ENCODE measurements at places on chromosomes 16 and 17.

GRCh38 chr17:30347488-30347887, 13.6 kb upstream of the TMIGD1 start:
- DNase-seq: no peak

DNA sequence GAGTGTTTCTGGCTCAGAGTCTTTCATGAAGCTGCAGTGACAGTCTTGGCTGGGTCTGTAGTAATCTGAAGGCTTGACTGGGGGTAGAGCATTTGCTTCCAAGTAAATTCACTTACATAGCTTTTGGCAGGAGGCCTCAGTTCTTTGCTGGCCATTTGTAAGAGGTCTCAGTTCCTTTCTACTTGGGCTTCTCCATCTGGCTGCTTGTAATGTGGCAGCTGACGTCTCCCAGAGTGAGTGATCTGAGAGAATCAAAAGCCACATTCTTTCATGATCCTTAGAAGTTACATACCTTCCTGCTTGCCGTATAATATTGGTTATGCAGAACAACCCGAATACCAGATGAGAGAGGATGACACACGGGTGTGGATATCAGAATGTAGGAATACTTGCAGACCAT, 39.8 kb downstream of the NF1 start:
- no peak for DNase-seq

DNA sequence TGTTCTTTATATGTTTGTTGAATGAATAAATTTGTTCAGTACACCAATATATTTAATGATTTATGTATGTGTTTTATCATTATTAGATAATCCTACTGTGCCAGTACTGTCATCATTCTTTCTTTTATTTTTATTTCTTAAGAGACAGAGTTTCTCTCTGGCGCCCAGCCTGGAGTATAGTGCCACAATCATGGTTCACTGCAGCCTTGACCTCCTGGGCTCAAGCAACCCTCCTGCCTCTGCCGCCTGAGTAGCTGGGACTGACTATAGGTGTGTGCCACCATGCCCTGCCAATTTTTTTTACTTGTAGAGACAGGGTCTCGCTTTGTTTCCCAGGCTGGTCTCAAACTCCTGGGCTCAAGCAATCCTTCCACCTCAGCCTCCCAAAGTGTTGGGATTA, 41.8 kb downstream of the PAFAH1B1 start:
- no peak for DNase-seq

GRCh38 chr17:7838090-7839075, 4.4 kb downstream of the KDM6B start:
- peak; percentile 44 for DNase-seq

DNA sequence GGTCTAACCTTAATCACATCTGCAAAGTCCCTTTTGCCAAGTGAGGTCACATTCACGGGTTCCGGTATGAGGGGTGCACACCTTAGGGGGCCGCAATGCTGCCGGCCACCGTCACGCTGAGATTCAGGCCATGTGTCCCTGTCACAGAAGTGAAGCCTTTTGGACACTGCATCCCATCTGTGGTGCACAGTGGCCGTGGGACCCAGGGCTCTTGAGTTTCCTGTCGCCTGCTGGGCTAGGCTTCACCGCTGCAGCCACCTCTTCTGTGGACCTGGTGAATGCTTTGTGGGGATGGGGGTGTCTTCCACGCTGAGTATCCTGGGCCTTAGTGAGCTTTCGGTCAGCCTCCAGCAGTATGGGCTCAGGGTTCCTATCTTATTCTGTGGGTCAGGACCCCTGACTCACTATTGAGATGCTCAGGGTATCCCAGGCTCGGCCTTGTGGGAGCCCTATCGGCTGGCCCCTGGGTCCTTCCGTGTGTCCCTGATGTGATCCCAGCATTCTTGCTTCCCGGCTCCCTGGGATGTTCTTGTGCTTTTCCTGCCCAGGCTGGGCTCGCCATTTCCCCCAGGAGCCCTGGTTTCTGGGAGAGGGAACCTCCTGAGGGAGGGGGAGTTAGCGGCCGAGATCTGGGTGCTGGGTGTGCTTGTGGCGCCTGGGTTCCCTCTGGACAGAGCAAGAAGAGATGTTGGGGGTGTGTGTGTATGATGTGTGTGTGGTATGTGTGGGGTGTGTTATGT, 4.9 kb upstream of the SLC38A10 start:
- DNase-seq: no peak

DNA sequence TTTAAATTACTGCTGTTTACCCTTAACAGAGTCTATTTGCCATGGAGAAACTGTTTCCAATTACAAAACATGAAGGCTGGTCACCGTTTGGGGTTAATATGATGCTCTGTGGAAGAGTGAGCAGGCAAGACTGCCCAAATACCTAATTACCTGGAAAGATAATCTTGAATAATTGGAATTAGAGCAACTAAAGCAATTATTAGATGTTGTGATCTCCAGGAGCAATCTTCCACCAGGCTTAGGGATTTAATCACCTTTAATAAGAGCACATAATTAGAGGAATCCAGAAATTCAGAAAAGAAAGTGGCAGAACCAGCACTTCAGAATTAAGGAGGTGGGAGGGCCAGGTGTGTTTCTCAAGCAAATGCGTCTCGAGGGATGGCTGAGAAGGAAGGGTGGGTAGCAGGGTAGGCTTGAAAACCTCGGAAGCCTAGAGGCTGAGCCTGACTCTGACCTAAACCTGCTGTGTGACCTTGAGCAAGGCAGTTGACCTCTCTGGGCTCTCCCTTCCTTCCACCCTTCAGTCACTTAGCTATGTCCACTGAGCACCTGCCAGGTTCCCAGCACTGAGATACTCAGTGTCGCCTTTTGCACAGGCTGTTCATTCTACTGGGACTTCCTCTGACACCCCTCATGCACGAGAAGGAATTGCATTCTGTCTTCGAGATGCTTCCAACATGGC, 113.2 kb downstream of the GSG1L start:
- no peak for DNase-seq

DNA sequence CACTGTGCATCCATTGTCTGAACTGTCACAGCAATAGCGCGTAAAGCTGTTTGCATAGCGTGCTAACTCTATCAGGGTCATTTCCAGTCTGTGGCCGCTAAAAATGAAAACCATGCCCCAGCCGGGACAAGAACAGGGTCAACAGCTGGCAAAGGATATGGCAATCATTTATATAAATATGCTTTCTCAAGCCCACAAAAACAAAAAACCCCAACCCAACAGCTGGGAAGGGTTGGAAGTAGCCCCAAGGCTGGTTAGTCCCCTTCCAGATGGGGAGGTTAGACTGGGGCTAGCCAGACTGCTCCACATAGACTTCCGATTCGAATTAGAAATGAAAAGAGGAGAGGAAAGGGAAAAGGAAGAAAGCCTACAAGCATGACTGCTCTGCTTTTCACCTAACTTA, 203.3 kb upstream of the TBX2 start:
- DNase-seq: no peak

- DNase-seq: no peak
Measured at GRCh38 chr16:24477492-24477891, 61.9 kb upstream of the RBBP6 start.

- DNase-seq: no peak
Measured at GRCh38 chr16:78866521-78866920, 734.0 kb downstream of the MAF start.

DNA sequence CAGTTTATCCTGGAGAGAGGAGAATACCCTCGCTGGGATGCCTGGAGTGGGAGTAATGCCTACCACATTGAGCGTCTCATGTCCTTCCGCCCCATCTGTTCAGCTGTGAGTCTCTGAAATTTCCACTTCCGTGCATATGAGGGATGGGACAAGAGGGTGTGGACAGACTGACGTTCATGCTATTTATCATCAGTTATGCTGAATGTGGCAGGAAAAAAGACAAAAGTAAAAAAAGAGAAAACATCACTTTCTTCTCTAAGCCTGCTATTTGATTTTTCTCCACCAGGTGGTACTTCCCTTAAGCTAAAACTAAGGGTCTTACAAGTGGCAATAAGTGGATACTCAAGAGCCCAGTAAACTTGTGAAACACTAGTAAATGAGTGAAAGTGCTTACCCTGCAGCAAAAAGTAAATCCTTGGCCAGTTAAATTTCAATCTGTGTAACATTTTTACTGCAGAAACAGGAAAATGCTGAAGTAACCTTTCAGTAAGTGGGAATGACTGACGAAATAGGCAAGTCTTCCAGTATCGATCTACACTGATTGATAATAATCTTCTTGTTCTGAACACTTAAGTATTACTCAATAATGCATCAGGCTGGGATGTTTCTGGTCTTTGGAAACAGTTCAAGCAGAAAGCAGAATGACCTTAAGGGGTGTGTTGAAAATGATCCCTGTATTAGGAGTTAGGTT, 5.6 kb downstream of the CRYBA1 start:
- DNase-seq: no peak

DNA sequence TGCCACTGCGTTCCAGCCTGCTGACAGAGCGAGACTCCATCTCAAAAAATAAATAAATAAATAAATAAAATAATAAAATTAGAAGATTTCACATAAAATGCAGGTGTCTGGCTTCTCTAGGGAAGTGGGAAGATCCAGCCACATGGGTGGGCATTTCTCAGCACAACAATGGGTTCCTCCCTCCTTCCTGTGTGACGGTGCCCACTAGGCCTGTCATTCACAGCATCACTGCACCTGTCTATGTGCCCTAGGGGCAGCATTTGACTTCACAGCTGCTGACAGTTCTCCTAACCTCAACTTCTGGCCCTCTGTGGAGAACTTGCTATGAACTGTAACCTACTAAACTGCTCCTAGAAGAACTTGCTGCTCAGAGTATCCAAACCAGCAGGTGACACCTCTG, 3.0 kb downstream of the ABHD15 start:
- no peak for DNase-seq

- DNase-seq: no peak
Measured at GRCh38 chr16:61726125-61726524, 310.1 kb downstream of the CDH8 start.

- no peak for DNase-seq
Measured at GRCh38 chr16:82340531-82340930, 170.5 kb upstream of the MPHOSPH6 start.

DNA sequence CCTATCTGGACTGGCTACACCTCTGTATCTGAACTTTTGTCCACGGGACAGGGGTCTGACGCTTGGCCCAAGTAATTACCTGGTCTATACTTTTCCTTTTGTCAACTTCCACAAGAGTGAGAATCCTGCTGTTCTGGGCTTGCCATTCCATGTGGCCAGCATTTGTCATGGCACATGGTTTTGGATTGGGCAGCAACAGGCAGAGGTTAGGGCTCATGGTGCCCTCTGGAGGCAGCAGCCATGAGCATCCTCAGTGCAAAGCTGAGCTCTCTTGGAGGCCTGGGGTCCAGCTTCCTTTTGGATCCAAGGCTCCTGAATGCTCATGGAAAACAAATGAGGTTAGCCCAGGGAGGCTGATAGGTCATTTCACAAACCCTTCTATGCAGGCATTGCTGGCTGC, 7.5 kb upstream of the EDC4 start:
- no peak for DNase-seq

DNA sequence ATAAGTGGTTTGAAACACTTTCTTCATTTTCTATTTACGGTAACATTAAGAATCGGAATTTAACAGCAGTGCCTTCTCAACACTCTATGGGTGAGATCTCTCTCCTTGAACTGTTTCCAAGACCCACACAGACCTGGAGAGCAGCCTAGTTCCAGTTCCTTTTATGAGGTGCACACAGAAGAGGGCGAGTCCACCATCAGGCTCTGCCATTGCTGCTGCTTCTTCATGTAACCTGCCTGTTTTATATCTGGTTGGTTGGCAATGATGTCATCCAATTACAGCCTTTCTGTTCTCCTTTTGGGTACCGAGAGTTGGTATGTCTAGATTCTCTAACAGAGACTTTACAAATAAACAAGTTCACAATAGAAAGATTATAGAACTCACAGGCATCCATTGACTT, 225.7 kb downstream of the UTP18 start:
- no peak for DNase-seq

DNA sequence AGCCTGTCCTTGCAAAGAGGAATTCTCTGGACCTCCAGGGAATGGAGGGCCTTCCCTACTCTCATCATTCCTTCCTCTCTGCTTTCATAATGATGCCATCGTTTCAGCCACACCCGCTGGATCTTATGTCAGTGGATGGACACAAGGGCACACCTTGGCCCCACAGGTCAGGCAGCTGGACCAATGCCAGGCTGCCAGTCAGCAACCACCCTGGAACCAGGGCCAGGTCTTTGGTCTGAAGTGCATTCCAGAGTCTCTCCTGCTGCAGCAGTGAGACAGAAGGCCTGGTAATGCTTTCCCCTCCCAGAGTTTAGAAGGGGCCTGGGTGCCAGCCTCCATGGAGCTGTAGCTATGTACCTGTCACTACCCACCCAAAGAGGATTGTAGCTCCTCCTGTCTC, 7.4 kb downstream of the C1QL1 start:
- DNase-seq: no peak

DNA sequence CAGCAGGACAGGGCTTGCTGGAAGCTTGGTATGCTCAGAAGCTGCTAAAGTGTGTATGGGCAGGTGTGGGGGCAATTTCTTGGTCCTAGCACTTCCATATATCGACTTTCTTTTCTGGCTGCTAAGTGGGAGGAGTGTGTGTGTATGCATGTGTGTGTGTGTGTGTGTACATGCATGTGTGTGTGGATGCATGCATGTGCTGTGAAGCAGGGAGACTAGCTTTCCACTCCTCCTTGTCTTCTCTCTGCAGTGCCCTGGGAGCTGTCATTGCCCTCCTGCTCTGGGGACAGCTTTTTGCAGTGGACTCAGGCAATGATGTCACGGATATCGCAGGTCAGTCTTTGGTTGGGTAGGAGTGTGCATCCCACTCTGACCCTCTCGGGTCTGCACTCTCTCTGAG, 1.6 kb downstream of the HP start:
- no peak for DNase-seq

- DNase-seq: peak; percentile 67
Measured at GRCh38 chr17:69246726-69247375, 18.2 kb upstream of the ABCA10 start.

GRCh38 chr16:84223456-84223855, 16.4 kb downstream of the KCNG4 start:
- no peak for DNase-seq

DNA sequence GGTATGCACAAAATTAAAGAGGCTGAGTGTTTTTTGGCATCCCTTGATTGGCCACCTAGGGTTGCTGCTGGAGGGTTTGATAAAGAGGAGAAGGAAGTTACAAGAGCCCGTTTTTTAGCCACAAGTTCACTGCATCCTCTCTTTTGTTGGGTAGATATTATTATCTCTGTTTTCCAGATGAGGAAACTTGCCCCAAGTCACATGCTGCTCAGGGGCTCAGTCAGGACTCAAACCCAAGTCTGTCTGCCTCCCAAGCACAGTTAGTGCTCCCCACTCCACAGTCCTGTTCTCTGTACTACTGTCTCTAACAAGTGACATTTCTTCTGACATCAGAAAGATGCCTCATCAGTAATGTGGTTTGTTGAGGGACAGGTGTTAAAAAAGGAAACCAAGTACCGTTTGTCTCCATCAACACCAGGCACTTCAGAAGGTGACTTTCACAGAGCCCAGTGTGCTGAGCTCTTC, 1.4 kb downstream of the NT5M start:
- no peak for DNase-seq
